ENCODE measurements at places on chromosomes 4 and X. TPM values are rescaled to one million over a fixed set of nuclear protein-coding genes. Genes with fewer than 3 reads are reported as not detected.

The CWH43 gene
- total RNA-seq: not detected

The DRP2 gene
- total RNA-seq: 0.41 TPM

The PTTG2 gene
- not detected for total RNA-seq

The CD38 gene
- total RNA-seq: not detected

The CXorf65 gene
- total RNA-seq: not detected

The FAT4 gene
- 29.2 TPM for total RNA-seq

The SPANXN3 gene
- not detected for total RNA-seq

The CLDN22 gene
- under 0.01 TPM for total RNA-seq

The ARMCX6 gene
- total RNA-seq: 19.1 TPM

The NMU gene
- not detected for total RNA-seq

The RTL9 gene
- 1.5 TPM for total RNA-seq

The USP46 gene
- total RNA-seq: 12.7 TPM

The UGT2B11 gene
- total RNA-seq: not detected

The SSX3 gene
- total RNA-seq: not detected

The MTMR8 gene
- 0.27 TPM for total RNA-seq

The TCEAL6 gene
- not detected for total RNA-seq

The CENPVL2 gene
- total RNA-seq: 0.41 TPM

The ZNF141 gene
- total RNA-seq: 21.2 TPM

The TIGD4 gene
- total RNA-seq: 0.25 TPM

The TBC1D9 gene
- total RNA-seq: 12.8 TPM

The PPBP gene
- not detected for total RNA-seq

The LYAR gene
- 16.4 TPM for total RNA-seq

The POF1B gene
- total RNA-seq: not detected

The NDNF gene
- total RNA-seq: 0.36 TPM

The TRMT10A gene
- 8.9 TPM for total RNA-seq

The F9 gene
- not detected for total RNA-seq

The FABP2 gene
- not detected for total RNA-seq

The MAPK10 gene
- total RNA-seq: 69.6 TPM
